SK-N-SH treated with all-trans-retinoic acid at 6 μM for 48 hours (cell line): ENCODE measurements at places on chromosomes 7 and 10.
A peak's percentile ranks its signal among the peaks of the same experiment; 100 is the strongest.

- ATAC-seq: peak; percentile 98
These were observed 22.0 kb upstream of the SLF2 start for GRCh38 chr10:100890673-100891317.

- ATAC-seq: no peak
These were observed 45.1 kb upstream of the INHBA start for GRCh38 chr7:41747961-41748360.

DNA sequence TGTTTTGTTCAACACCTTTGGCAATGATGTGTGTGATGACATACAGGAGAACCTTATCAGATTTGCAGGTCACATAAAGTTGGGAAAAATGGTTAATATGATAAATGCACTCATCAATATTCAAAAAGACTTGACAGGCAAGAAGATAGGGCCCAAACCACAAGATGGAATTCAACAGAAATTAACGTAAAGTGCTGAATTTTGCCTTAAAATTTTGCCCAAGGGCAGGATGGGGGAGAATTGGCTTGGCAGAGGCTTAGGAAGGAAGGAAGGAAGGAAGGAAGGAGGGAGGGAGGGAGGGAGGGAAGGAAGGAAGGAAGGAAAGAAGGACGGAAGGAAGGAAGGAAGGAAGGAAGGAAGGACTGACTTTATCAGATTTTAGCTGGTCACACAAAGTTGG, 35.3 kb downstream of the CARD11 start:
- no peak for ATAC-seq

DNA sequence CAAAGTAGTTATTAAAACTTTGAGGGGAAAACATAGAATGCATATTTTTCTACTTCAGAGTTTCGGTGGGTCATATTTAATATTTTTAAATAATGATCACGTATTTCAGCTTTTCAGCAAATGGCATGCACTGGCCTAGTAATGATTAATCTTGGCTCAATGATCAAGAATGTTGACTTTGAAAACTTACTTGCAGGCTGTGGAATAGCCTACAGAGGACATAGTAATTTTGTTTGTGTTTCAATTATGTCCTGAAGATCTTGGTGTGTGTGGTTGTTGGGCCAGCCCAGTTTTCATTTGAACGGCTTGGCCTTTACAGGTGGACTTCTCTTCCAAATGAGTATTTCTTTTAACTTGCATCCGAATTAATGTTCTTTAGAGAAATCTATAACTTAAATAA, 35.1 kb downstream of the ADD3 start:
- ATAC-seq: no peak

- no peak for ATAC-seq
These were observed 124.1 kb downstream of the CAMK1D start for GRCh38 chr10:12473491-12473890.

DNA sequence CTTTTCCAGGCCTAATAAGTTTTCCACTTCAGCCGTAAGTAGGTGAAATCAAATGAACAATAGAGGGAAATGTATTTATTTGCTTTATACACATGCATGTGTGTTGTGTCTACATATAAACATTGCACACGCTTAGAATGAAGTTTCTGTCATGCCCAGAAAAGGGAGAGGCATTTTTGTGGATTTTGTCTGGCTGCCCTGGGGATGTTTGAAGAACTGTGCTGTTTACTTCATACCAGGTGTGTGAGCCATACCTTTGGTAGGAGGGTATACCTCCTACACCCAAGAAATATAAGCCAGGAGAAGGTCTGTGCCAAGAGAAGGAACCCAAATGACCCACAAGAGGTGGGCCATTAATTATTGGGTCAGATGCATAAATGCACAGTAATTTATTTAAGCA, 12.8 kb downstream of the GATAD1 start:
- ATAC-seq: no peak

- ATAC-seq: no peak
These were observed 25.3 kb upstream of the C10orf95 start for GRCh38 chr10:102476466-102477141.

DNA sequence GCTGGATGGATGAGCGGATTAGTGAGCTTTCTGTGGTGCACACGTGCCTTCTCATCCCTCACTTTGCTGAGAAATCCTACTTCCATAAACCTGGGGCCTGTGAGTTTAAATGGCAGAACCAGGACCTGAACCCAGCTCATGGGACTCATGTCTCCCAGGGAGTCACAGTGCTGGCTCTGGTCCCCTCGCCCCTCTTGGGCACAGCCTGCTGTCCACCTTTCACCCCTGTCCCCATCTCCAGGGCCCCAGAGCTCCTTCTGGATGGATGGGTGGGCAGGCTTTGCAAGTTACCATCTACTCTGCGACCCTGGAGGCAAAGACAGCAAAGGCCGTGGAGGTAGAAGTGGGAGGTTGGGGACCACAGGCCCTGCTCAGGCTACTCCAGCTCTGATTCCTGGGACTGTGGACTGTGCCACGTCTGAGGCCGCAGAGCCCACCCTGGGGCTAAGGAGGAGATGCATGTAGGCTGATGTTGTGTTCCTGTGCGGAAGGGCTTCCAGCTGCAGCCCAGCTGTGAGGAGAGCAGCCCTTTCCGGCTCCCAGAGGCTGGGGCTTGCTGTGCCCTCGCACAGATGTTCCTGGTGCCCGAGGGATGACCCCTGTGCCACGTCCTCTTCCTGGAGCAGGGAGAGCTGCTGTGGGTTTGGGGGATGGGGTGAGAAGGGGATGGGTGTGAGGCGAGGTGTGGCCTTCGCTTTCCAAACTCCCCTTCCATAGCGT, 40.3 kb downstream of the PRF1 start:
- peak; percentile 20; the same call in 1 of the 3 replicates for ATAC-seq

DNA sequence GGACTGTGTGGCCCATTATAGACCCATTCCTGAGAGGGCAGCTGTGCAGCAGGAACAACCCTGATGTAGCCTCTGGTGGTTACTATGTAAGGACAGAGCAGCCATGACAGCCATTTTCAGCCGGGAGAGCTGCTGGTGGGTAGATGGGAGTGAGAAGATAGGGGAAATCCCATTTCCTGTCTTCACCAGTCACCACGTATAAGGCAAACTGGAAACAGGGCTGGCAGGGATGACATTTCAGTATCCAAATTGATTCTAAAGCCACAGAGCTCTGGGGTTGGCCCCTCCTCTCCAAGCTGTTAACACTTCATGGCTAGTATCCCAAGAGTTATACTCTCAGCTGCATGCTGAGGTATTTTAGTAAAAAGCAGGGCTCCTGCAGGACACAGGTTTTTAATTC, 15.2 kb upstream of the FZD1 start:
- ATAC-seq: peak; percentile 48

DNA sequence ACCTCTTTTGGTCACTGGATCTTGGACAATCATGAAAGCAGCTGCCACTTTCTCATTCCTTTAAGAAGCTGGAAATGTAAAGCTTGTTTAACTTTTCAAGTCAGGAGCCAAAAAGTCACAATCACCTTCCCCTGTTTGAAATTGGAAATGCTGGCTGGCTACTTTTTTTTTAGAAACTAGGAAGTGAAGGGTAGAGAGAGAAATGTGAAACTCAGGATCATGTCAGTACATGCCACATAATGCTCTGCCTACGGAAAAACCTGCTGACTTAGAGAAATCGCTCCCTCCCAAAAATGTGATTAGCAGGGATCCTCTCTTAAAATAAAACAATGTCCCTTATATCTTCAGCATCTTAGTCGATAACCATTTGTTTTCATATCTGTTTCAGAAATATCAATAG, 188.4 kb upstream of the C7orf33 start:
- ATAC-seq: no peak; the same call in 2 of the 3 replicates

- ATAC-seq: peak; percentile 47; the same call in 1 of the 3 replicates
These were observed 81.3 kb downstream of the VWDE start for GRCh38 chr7:12322284-12322902.

GRCh38 chr10:6885284-6885683, 305.2 kb upstream of the PRKCQ start:
- ATAC-seq: no peak

- ATAC-seq: peak; percentile 44
These were observed 1.1 kb downstream of the EGFR start for GRCh38 chr7:55019691-55020465.

- ATAC-seq: no peak
These were observed 73.9 kb upstream of the KAT6B start for GRCh38 chr10:74752371-74753040.

GRCh38 chr7:51455948-51456347, 139.3 kb upstream of the COBL start:
- no peak for ATAC-seq

- no peak for ATAC-seq
These were observed 33.3 kb upstream of the KDM7A start for GRCh38 chr7:140209866-140210609.

GRCh38 chr7:43872406-43873110, 3.2 kb upstream of the MRPS24 start:
- ATAC-seq: no peak
